ENCODE measurements at places on chromosomes 12 and 14. TPM values are rescaled to one million over a fixed set of nuclear protein-coding genes. Genes with fewer than 3 reads are reported as not detected.
A peak's percentile ranks its signal among the peaks of the same experiment; 100 is the strongest.

- no peak for DNase-seq
Observed at GRCh38 chr14:105290621-105291346, 10.0 kb downstream of the BRF1 start.

STON2 gene
- 10.5 TPM for polyA plus RNA-seq

- DNase-seq: no peak
Observed at GRCh38 chr12:45408729-45409114, 192.8 kb downstream of the ANO6 start.

GRCh38 chr14:28767030-28767852 lies 654 bp downstream of the FOXG1 start:
- no peak for DNase-seq

- DNase-seq: peak; percentile 6
Observed at GRCh38 chr12:43444940-43445564, 107.0 kb downstream of the ADAMTS20 start.

DNA sequence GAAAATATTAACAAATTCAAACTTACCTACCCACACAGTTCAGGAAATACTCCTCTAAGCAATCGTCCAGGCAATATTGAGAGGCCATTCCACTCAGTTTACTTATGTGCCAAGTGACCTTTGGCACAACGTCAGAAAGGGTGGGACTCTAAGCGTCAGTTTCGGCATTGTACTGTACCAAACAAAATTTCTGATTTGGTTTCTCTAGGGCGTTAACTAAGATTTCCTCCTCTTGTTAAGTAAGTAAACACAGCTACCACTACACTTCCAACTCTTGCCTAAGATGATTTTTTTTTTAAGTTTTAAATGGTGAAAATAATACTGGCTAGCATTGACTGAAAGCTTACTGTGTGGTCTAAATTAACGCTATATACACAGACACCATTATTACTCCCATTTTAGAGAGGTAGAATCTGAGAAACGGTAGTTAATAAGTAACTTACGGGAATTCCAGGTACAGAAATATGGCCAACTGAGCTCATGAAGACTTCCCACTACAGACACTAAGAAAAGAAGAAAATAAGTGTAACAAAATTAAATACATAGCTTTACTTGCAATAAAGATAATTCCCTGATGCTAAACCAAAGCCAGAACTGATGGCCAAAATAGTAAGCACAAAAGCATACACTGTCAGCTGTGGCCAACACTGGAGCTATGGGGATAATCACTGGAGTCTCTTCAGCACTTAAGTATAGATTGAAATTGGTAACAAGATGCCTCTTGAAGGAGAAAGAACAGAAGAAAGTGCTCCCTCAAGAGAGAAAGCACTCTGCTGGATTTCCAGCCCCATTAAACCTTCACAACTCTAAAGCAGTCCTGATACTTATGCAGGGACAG lies 76.1 kb downstream of the EPS8 start:
- DNase-seq: peak; percentile 23

GRCh38 chr14:92515546-92516343 lies 2.2 kb downstream of the RIN3 start:
- DNase-seq: no peak

ALKBH1 gene
- 14.3 TPM for polyA plus RNA-seq

CMTM5 gene
- polyA plus RNA-seq: 3.8 TPM

GRCh38 chr14:51845811-51846210 lies 14.6 kb upstream of the GNG2 start:
- no peak for DNase-seq

GRCh38 chr12:51695241-51696010 lies 104.4 kb downstream of the SCN8A start:
- DNase-seq: no peak

DNA sequence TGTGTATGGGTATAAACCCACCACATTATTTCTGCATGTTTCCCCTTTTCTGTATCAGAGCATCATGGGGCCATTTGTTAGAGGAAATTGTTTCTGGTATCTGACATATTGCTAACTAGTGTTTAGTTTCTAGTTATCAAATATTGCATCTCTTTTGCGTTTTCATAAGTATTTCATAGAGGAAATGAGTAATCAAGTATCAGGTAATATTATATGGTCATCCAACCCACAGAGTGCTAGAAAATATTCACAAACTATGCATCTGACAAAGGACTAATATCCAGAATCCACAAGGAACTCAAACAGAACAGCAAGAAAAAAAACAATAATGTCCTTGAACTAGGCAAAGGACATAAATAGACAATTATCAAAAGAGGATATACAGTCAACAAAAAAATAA lies 258.9 kb upstream of the LRIG3 start:
- no peak for DNase-seq

ABCD2 gene
- polyA plus RNA-seq: 0.22 TPM

DNA sequence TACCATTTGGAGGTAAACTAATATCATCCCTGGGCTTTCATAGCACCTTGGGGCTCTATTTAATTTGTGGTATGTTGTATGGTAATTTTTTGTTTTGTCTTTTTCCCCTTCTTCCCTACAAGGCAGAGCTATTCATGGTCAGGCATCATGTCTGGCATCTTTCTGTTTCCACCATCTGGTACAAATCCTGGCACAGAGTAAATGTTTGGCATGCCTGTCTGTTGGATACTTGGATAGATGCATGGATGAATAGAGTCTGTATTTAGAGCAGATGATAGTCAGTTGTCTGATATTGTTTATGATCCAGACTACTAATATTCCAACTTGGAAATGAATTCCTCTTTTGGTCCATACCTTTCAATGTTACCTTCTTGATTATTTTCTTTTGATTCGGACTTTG lies 139.8 kb downstream of the NEDD1 start:
- DNase-seq: no peak

GRCh38 chr12:54364413-54364812 lies at the start of gene GPR84:
Gene GPR84, minus strand, starts transcription at chr12:54364486. Its CDS starts 635 bp downstream, at chr12:54363851.
- DNase-seq: no peak

DNA sequence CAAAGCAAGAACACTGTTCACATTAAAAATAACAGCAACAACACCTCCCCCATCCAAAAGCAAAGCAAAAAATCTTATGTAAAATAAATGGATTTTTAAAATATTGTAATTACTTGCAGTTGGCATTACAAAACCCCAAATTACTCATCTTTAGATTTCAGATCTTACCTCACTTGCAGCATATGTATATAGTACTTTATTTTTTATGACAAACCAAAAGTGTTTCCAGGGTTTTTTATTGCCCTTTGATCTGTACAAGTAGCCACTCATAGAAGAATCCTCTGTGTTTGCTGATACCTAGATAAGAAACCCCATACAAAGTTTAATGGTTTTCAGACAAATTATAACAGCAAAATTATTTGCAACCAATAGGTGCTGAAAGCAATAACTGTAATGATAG lies 12.2 kb upstream of the NR2C1 start:
- DNase-seq: no peak

DNA sequence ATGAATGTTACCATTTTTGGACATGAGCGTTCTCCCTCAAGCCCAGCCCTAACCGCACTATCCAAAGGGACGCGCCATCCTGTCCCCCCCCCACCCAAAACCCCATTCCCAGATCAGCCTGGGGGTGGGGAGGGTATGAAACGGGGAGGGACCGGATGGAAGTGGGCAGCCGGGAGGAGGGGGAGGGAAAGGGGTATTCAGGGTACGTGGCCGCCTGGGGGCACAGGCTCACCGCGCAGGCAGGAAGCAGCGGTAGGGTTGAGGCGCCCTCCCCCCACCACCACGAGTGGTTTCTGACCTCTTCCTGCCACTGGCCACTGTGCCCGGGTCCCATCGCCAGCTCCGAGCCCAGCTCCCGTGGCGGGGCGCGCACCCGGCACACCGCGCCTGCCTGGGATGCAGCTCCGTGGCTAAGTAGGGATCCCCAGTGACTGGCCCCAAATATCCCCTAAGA lies 1.4 kb downstream of the ACTN1 start:
- DNase-seq: peak; percentile 53

DNA sequence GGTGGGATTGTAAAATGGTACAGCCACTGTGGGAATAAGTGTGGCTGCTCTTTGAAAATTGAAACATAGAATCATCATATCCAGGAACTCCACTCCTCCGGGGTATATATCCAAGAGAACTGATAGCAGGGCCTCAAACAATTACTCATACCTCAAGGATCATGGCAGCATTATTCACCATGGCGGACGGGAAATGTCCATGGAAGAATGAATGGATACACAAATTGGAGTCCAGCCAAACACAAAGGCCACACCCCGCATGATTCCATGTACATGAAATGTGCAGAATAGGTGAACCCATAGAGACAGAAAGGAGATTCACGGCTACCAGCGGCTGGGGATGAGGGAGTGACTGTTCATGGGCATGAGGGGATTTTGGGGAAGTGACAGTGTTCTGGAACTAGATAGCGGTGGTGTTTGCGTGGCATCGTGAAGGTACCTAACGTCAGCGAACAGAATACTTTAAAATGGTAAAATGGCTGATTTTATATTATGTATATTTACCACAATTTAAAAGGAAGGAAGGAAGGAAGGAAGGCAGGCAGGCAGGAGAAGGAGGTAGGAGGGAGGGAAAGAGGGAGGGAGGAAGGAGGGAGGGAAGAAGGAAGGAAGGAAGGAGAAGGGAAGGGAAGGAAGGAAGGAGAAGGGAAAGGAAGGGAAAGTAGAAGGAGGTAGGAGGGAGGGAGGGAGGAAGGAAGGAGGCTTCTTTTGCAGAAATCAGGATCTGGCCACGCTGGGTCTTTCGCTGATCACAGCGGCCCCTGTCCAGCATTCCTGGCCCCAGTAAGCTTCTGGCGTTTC lies 14.1 kb upstream of the NCOR2 start:
- DNase-seq: no peak

CD69 gene
- polyA plus RNA-seq: 4.9 TPM

- no peak for DNase-seq
Observed at GRCh38 chr14:77228056-77228455, 43.0 kb downstream of the NGB start.

DNA sequence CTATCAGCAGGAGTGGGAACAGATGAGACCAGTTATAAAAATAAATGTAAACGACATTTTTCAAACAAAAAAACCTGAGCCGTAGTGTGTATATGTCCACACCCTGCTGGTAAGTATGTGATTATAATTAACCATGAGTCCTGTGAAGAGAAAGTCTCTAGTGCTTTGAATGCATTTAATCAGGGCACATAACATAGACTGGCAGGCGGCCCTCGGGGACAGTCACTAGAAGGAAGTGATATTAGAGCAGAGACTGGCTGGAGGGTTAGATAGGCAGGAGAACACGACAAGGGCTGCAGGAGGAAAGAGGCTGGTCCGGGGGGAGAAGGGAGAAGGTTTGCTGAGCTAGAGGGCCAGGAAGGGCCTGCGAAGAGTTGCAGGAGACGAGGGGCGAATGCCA lies 23.8 kb upstream of the ELK3 start:
- DNase-seq: no peak

PDE3A gene
- 7.2 TPM for polyA plus RNA-seq

DNA sequence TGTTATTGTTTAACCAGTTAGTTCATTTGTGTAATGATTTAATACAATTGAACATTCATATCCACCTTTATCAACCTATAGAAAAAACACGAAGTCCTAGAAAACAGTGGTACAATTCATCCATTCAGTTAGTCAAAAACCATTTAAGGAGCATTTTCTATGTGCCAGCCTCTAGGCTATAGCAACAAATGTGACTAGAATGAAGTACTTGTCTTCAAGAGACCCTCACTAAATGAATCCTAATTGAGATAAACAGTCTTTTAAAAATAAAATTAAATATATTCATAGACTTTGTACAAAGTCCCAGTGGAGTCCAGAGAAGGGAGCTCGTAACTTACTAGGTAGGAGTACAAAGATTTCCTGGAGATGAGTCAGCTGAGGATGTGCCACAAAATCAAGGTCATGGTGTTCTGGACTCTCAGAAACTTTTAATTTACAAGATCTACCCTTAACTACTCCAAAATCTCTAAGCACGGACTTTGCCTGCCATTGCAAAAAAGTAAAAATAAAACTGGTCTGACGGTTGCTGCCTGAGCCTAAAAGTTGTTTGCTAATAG lies 430.7 kb upstream of the DCN start:
- no peak for DNase-seq

GRCh38 chr14:59293935-59294661 lies 105.6 kb downstream of the DAAM1 start:
- DNase-seq: no peak

DNA sequence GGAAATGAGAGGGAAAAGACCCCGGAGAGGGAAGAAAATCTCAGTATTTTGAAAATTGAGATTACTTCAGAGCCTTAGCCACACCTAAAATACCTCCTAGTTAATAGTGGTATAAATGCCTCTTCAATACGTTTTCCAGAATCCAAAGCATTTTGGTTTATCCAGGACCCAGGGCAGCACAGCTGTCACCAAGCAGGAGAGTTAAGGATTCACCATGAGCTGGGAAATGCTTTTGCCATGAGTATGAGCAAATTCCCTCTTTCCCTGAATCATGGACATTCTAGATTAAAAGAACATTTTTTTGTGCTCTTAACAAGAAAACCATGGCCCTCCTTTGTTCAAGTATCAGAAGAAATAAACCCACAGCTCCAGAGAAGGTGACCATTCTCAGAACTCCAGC lies 21.8 kb upstream of the RTRAF start:
- DNase-seq: no peak

DNA sequence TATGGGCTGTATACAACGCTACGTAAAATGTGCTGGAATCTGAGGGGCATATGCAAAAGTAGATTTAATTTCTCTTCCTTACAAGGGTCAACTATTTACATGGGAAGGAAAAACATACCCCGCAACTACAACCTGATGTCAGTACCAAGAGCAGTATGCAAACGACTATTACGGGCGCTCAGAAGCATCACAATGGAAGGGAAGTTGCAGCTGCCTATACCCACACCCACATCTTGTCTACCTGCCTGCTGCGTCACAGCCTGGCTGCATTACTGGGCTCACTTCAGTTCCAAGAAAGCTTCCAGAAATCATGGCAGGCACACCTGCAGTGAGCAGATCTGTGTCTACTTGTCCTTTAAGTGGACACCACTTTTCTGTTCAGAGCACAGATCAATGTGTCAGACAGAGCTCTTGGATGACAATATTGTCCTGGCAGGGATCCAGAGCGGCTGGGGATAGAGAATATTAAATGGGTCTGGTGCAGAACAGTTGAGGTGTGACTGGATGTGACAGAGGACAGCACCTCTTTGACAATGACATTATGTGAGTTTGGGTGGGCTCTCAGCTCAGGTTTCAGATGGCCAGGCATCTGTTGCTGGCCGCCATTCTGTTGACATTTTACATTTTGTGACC lies 41.5 kb upstream of the GNG2 start:
- DNase-seq: no peak

Data from right lung (tissue), 10 donors.